CD4-positive, alpha-beta memory T cell (primary cell): ENCODE measurements at places on chromosomes 5 and 9. TPM values are rescaled to one million over a fixed set of nuclear protein-coding genes. Genes with fewer than 3 reads are reported as not detected.

- DNase-seq, result no peak
These were observed 262.2 kb downstream of the IRX2 start for GRCh38 chr5:2489306-2489705.

GRCh38 chr5:155665361-155665760 is 651.8 kb downstream of the KIF4B start:
- DNase-seq, result no peak

DNA sequence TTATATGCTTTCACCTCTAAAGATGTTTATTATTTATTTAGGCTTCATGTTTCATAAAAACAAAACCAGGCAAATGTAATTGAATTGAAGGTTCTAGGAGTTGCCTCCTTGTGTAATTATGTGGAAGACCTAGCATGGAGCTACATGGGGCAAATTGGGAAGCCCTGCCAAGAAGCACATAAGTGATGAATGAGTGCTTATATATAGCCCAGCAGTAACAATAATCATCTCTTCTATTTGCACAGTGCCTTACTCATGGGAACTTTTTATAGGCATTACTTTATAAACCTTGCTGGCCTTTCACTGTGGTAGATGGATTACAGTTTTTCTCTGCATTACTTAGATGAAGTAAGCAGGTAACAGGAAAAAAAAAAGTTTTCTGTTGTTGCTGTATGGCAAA is 40.0 kb upstream of the GRAMD2B start:
- no peak for DNase-seq

- DNase-seq, result peak; percentile 83
These were observed 39.3 kb downstream of the NR2F1 start for GRCh38 chr5:93622240-93622885.

ALDOB gene
- total RNA-seq, result not detected

DNA sequence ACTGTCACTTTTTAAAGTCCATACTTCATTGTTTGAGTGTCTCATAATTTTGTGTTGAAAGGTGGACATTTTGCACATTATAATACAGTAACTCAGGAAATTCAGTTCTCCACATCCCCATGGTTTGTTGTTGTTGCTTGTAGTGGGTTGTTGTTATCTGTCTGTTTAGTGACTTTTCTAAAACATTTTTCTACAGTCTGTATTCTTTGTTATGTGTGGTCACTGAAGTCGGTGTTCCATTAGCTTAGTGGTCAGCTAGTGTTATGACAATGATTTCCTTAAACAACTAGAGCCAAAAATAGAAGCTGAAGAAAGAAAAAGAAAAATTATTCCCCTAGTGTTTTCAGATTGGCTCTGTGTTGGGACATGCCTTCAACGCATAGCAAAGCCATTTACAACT is 5.6 kb upstream of the IL33 start:
- DNase-seq, result no peak

TXNDC8 gene
- not detected for total RNA-seq

DNA sequence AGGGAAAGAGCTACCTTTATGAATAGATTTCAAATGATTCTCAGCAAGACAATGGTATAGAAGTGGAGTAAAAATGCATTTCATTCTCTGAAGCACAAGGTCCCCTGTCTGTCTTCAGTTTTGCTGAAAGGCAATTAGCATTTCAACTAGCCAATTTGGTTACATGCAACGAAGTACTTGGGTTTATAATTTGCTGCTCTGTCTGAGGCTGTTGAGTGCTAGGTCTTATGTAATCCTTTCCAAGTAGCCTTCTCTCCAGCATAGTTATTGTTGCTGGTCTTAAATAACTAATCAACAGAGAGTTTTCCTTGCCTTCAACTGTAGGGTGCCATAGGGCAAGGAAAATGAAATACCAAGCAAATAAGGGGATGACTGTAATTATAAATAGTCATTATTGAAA is 4.5 kb downstream of the ADGRV1 start:
- no peak for DNase-seq

DNA sequence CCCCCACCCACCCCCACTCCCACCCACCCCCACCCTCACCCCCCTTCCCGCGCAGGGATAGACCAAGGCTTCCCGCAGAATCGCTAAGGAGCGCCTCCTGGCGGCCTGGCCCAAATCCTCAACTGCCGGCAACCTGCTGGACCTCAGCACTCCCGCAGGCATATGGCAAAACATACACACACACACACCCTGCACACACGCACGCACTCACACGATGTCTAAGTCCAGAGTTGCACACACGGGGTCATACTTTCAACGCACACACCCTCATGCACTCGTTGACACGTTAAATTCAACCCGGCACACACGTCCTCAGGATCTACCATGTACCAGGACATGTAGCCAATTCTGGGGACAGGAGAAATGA is 1.7 kb downstream of the CPLX2 start:
- DNase-seq, result no peak

- DNase-seq, result no peak
These were observed 91.8 kb upstream of the TXNDC8 start for GRCh38 chr9:110429453-110429852.

DNA sequence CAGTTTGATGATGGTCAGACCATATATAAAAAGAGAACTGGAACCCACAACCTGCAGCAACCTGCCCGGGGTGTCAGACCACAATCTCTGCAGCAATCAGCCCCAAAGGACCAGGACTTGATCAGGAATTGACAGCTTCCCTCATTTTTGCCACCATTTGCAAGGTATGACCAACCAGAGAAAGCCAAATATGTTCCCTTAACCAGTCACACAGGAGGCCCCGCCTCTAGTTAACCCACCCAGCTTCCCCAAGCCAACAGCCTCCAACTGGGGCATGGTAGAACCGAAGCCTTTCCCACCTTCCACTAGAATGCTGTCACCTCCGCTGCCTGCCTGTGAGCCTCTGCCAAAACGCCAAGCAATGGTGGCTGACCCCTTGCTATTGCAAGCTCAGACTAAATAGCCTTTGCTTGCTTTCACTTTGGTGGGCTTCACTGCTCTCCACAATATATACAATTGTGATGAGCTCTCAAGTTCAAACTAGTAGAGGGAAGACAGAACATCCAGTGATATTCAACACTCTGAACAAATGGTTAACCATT is 86.3 kb downstream of the AK8 start:
- no peak for DNase-seq

DNA sequence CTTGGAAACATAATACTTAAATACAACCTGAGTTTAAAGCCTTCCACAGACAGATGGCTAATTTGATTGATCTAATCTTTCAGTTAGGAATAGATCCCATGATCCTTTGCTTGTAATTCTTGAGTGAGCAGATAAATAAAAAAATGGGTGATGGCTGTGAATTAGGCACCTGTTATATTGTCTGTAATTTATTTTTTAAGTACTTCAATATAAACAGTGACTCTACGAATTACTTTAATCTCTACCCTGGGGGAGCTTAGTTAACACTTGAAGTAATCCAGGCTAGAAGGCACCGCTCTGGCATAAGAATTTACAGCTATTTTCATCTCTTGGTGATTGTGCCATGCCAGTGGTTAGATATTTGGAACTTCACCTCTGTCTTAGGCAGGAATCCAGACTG is 9.0 kb downstream of the EGFLAM start:
- DNase-seq, result no peak

NXNL2 gene
- total RNA-seq, result not detected

PSD2 gene
- total RNA-seq, result not detected

- DNase-seq, result no peak
These were observed 17.2 kb upstream of the SUSD3 start for GRCh38 chr9:93041108-93041802.

SLC34A3 gene
- not detected for total RNA-seq

CATSPER3 gene
- total RNA-seq, result 0.94 TPM

DNA sequence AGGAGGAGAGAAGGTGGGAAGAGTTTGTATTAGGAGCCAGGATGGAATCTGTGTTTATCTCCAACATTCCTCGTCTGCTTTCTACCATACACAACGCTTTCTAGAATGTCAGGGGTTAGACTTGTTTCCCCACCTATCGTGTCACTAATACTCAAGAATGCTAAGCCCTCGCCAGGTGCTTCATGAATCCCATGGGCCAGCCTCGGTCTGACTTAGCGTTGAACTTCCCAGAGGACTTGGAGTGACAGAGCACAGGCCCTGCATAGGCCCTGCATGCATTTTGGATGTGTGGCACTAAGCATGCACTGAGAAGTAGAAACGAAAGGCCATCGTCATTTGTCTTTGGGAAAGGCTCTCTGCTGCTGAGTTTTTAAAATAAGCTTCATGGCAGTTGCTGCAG is 328.7 kb downstream of the NSG2 start:
- DNase-seq, result no peak

GRCh38 chr5:131272724-131273123 is 8.9 kb downstream of the CDC42SE2 start:
- peak; percentile 73 for DNase-seq

LTC4S gene
- 8.1 TPM for total RNA-seq

GRCh38 chr5:10578869-10579268 is 15.0 kb downstream of the ANKRD33B start:
- no peak for DNase-seq

LRRC26 gene
- total RNA-seq, result not detected

GRCh38 chr5:1638658-1639400 is 115.1 kb upstream of the LPCAT1 start:
- DNase-seq, result no peak

DNA sequence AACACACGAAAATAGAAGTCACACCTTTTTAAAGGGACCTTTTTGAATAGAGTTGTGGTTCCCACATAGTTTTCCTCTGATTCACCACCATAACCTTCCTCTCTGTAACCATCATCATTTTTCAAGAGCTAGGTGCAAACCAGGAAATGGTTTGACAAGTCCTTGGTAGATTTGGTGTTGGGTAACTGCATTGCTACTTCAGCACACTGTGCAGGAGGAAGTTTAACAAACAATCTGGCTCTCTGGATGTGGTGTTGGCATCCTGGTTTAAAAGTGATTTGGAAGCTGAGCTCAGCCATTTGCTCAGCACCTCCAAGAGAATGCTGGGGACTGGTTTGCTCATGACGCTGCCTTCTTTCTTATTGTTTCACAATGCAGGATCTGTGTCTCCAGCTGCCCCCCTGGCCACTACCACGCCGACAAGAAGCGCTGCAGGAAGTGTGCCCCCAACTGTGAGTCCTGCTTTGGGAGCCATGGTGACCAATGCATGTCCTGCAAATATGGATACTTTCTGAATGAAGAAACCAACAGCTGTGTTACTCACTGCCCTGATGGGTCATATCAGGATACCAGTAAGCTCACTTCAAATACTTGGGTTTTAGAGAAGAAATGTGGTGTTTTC is 213.1 kb downstream of the RFK start:
- DNase-seq, result no peak

GRCh38 chr5:30690931-30691330 is 502.6 kb upstream of the CDH6 start:
- DNase-seq, result no peak

SHOC1 gene
- not detected for total RNA-seq

DNA sequence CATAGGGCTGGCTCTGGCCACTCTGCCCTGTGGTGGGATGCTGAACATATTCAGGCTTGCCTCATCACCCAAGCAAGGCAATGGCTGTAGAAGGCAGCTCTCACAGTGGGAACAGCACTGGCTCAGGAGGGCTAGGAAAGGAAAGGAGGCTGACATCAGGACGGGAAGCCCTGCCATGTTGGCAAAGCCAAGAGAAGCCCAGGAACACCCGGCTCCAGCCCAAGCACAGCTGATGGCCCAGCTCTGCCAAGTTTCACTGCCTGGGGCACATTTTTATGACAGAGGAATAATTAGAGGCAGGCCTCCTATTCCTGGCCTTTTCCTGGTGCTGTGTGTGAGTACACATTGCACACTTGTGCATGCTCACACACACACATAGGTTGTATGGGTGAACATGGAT is 163.6 kb upstream of the SMIM23 start:
- DNase-seq, result no peak

DNA sequence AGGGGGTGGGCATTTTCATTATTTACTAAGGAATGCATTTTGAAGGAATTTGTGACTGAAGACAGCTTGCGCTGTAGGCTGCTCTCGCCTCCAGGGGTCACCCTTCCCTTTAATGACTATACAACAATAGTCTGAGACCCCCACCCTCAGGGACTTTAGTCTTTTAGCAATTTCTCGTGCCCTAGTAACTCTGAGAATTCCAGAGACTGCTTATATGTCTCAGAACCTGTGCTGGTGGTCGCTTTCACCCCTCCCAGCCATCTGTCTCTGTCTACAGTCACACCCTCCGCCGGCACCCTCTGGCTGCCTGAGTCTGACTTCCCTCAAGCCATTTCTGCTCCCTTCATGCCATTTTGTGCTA is 671.4 kb downstream of the NR2F1-AS1 start:
- no peak for DNase-seq

DNA sequence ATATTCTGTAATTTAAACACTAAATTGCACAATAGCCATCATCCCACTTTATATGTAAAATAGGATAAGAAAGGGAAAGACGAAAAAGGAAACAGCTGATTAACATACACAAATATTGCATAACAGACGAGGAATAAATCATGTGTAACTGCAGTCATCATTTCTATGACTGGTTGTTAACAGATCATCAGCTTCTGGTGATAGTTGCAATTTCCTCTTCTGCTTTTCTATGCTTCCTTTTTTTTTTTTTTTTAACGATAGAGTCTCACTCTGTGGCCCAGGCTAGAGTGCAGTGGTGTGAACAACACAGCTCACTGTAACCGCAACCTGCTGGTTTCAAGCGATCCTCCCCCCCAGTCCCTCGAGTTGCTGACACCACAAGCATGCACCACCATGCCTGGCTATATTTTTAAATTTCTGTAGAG is 22.5 kb upstream of the JAKMIP2 start:
- DNase-seq, result peak; percentile 19

GRCh38 chr9:68640421-68641089 is 64.5 kb upstream of the PIP5K1B start:
- no peak for DNase-seq

GRCh38 chr9:34256104-34256503 is 73.0 kb downstream of the KIF24 start:
- no peak for DNase-seq

- DNase-seq, result no peak
These were observed 20.1 kb downstream of the SYK start for GRCh38 chr9:90821697-90822096.
